ENCODE measurements at places on chromosomes 3 and 15.

DNA sequence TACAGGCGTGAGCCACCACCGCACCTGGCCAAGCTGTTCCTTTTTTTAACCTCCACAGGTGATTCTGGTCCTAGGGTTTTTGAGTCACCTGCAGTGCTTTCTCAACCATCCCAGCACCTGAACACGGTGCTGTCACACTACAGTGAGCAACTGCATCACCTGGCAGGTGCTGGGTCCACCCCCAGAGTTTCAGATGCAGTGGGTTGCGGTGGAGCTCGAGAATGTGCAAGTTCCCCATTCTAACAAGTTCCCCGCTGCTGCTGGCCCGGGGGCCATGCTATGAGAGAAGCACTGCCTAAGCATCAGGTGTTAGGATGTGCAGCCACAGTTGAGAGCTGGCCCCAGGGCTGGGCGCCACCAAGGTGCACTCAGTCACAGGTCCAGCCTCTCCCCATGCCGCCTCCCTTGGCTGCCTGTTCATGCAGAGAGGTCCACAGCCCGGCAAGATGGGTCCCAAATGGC, 18.0 kb downstream of the ISG20 start:
- DNase-seq: no peak

DNA sequence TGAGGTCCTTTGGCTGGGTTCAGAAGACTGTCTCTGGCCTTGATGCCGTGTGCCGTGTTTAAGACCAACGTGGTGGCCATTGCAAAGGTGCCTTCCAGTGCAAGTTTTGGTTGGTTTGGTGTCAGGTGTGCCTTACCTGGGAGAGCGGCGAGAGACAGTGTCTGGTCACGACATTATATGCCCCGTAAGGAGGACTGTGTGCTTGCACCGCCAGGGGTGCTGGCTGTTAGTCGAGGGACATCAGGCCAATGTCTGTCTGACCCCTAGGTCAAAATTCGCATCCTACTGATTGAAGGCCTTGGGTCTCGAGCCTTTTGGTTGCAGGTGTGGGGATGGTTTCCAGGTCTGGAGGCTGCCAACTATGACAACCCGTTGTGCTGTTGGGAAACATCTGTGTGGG, 111.9 kb downstream of the SNRPN start:
- DNase-seq: no peak

DNA sequence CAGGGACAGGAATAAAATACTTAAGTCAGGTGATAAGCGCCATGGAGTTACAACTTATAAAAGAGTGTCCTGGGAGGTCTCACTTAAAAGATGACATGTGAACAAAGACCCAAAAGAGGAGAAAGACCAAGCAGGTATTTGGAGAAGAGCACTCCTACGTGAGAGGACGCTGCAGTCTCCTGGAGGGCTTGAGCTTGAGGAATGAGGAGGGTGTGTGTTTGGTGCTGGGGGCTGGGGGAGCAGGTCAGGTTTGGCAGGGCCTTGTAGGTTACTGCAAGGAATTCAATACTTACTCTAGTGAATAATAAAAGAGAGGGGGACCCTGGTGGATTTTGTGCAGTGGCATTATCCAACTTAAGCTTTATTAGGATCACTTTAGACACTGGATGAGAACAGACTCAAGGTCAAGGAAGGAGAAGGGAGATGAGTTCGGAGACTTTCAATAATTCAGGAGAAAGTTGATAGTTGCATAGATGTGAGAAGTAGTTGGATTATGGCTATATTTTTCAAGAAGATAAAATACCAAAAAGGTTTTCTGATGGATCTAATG, 32.4 kb downstream of the TNIK start:
- DNase-seq: no peak

DNA sequence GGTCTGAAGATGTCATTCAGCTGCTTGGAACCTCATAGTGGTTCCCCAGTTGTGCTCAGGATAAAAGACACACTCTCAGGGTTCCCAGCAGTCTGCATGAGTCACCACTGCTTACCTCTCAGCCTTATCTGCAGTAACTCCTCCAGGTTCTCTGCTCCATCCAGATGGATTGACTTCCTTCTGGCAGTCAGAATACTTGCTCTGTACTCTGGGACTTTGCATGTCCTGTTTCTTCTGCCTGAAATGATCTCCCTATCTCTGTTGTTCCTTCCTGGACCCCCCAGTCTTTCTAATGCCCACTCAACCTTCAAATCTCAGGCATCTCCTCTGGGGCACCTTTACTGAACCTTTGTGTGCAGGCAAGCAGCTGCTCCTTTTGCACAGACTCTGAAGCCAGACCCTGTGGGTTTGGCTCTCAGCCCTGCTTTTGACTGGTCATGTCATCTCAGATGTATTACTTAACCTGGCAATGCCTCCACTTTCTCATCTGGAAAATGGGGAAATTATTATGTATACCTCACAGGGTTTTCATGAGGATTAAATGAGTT, 38.4 kb downstream of the ITPR1 start:
- DNase-seq: no peak

DNA sequence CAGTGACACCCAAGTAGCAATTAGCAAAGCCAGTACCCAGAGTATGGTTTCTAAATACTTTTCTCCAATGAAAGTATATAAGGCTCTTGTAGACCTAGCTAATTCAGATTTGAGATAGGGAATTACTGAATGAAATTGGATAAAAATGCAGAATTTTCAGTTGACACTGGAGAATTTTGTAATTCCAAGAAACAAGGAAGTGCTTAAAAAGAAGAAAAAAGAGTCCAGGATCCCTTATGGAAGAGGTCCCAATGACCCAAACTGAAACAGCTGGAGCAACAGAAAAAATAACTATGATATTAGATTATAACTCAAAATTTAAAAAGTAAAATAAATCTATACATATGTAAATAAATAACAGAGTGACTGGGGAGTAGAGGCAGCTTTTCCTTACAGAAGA, 335.2 kb downstream of the C3orf38 start:
- DNase-seq: no peak

DNA sequence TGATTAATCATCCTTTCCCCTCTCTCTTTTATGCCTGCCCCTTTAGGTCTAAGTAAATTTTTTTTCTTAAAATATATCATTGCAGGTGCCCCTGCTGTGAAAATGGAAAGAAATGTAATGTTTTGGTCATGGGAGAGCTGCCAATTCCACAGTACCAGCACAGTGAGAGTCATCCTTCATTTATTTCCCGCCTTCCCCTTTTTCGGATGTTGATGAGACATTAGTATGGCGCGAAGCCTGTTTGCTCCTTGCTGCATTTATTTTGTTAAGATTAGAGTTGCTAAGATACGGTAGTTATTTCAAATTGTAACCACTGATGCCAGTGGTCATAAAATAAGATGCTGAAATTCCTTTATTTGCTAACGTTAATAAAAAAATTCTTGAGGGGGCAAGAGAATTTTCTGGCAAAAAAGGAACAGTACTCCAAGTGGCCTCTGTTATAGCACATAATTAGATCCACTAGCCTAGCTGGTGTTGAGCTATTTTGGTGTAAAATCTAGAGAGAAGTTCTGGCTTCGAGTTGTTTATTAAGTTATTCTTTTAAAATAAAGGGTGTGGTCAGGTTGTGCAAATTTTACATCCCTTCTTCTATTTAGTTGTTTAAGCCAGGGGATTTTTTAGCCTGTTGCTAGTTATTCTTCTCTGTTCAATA, 62.8 kb downstream of the MDFIC2 start:
- no peak for DNase-seq

DNA sequence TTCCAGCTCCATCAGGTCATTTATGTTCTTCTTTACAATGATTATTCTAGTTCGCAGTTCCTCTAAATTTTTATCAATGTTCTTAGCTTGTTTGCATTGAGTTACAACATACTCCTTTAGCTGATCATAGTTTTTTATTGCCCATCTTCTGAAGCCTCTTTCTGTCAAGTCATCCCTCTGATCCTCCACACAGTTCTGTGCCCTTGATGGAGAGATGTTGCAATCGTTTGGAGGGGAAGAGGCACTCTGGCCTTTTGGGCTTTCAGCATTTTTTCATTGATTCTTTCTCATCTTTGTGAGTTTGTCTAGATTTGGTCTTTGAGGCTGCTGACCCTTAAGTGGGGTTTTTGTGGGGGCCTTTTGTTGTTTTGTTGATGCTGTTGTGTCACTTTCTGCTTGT, 234.6 kb upstream of the CBLB start:
- no peak for DNase-seq

DNA sequence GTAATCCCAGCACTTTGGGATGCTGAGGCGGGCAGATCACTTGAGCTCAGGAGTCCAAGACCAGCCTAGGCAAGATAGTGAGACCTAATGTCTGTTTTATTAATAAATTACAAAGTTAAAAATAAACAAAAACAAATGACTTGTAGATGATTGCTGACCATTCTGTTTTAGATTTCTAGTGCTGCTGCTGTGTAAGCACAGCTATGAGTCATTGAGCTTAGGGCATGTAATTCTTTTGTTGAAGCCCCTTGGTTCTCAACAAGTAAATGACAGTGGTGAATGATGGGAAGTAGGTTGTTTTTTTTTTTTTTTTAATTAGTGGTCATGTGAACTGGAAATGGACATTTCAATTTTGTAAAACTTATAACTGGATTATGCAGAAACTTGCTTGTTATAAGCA, 63.3 kb downstream of the LEO1 start:
- no peak for DNase-seq

GRCh38 chr3:187403768-187404288, 35.6 kb downstream of the RTP4 start:
- DNase-seq: no peak

DNA sequence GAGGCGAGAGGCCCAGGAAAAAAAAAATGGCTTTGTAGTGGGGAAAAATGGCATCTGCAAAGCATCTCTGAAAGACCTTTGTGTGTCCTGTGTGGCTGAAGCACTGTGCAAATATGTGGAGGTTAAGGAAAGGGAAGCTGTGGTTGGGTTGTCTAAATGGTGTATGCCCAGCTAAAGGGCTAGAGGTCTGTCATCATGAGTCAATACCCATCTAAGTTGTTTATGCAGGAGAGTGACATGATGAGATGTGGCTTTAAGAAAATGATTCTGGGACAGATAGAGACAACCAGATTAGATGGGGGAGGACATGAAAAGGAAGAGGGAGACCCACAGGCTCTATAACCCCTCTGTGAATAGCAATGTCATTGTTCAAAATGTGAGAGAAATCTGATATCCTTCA, 280.7 kb downstream of the MFSD1 start:
- no peak for DNase-seq

GRCh38 chr3:12601072-12601471, 44.2 kb downstream of the MKRN2 start:
- DNase-seq: no peak

GRCh38 chr3:130377960-130378676, 32.6 kb downstream of the COL6A5 start:
- no peak for DNase-seq

- no peak for DNase-seq
Observed at GRCh38 chr3:119990888-119991287, 103.4 kb downstream of the GSK3B start.

DNA sequence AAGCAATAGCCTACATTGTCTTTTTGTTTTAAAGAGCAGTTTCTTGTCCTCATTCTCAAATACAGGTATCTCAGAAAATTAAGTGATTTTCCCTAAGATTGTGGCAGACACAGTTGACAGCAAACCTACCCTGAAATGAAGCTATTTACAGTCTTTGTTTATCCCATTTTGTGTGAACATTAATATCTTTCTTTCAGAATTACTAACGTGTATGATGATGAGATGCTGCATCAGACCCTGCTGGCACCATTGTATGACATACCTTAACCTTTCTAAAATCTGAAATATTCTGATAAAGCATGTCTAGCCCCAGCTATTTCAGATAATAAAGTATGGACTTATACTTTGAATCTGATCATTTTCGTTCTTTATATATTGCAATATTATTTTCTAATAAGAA, 185.9 kb downstream of the RSRC1 start:
- no peak for DNase-seq

GRCh38 chr3:74267131-74267530, 347.3 kb downstream of the CNTN3 start:
- no peak for DNase-seq

GRCh38 chr15:40942878-40943277, 10.4 kb upstream of the CHAC1 start:
- DNase-seq: no peak

DNA sequence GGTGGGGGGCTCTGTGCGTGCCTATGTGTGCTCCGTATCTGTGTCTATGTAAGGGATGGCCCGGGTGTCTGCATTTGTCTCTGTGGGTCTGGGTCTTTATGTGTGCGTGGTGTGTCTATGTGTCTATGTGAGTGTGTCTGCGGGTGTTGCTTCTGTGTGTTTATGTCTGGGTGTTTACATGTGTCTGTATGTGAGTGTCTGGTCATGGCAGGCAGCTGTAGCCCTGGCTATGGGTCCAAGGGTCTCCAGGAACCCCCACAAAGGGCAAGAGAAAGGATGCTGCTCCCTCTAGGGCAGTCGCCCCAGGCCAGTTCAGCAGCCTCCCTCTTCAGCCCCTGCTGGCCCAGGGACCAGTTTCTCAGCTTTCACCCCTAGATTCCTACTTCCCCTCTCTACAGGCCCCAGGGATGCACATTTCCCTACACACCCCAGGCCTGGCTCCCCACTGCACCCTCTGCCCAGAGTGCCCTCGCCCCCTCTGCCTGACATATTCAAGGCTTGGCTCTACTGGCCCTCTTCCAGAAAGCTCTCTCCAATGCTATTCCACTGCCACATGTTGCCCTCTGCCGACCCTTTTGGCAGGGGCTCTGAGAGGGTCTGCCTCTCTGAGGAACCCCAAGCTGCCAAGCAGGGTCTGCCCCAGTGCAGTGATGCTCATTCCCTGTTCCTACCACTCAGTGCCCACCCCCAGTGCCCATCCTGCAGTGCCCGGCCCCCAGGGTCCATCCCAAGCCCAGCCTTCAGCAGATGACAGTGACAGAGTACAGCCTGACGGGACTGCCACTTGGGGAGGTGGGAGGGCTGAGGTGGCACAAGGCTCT, 1.0 kb upstream of the MYL3 start:
- DNase-seq: no peak

GRCh38 chr3:103711670-103712069, 1276.9 kb downstream of the ZPLD1 start:
- DNase-seq: no peak

DNA sequence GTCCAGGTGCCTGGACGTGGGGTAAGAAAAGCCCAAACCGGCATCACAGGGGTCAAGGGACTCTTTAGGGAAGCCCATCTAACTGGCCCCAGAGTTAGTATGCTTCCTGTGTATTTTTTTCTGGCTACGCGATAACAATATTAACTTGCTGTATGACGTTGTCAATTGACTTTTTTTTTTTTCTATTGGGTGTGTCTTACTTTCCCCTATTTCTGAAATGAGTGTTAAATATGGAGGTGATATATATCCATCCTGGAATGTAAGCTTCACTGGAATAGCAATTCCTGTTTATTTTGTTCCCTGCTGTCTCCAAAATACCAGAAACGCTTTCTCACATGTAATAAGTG, 598 bp upstream of the GMNC start:
- DNase-seq: no peak

GRCh38 chr3:6097556-6097955, 763.4 kb upstream of the GRM7 start:
- DNase-seq: no peak

DNA sequence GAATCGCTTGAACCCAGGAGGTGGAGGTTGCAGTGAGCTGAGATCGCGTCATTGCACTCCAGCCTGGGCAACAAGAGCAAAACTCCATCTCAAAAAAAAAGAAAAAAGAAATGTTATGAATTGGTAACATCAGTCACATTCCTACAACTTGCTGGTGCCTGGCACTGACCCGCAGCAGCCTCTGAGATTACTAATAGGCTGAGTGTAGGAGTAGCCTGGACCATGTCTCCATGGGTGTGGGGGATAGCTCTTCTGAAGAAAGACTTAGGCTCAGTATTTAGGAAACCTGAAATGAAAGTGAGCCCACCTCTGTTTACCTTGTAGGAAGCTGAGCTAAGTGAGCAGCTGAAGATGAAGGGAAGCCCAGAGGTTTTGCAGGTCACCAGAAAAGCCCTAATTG, 148.3 kb downstream of the LRRC28 start:
- no peak for DNase-seq

GRCh38 chr15:69722924-69723323, 270.3 kb downstream of the RPLP1 start:
- no peak for DNase-seq

Data from activated CD4-positive, alpha-beta T cell treated with anti-CD3 and anti-CD28 coated beads for 24 hours (primary cell).